ENCODE measurements at places on chromosomes 13 and 19.

DNA sequence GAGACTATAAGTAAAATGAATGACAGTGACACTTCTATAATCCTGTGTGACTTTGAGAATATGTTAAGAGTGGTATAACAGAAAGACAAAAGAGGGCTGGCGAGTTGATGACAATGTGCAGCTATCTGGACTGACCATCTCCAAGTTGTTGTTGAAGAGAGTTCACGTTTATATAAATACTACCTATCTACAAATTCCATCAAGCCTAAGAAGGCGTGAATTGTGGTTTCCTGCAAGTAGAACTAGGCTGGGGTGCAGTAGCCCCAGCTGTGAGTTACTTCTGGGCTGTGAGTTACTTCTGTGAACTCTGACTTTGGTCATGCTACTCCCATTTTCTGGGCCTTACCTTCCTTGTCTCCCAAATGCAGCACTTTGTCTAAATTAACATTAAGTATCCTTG, 561.0 kb downstream of the TBC1D4 start:
- DNase-seq, result no peak

GRCh38 chr13:110638257-110638656, 22.9 kb downstream of the NAXD start:
- DNase-seq, result no peak

DNA sequence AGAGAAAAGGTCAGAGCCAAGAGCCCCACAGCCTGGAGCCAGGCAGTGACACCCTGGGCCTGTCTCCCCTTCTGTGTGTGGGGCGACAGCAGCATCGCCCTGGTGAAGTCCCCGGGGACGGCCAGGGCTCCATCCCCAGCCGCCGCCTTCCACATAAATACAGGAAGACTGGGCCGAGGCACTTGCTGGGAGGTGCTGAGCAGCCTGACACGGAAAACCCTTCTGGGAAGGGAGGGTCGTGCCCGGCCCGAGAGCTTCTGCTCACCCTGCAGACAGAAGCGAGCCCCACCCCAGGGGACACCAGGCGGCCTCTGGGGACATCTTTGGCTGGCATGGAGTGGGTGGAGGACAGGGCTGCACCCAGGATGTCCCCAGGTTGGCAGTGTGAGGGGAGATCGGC, 5.1 kb downstream of the FGF22 start:
- DNase-seq, result no peak

GRCh38 chr13:28582892-28583240, 76.1 kb upstream of the POMP start:
- no peak for DNase-seq

DNA sequence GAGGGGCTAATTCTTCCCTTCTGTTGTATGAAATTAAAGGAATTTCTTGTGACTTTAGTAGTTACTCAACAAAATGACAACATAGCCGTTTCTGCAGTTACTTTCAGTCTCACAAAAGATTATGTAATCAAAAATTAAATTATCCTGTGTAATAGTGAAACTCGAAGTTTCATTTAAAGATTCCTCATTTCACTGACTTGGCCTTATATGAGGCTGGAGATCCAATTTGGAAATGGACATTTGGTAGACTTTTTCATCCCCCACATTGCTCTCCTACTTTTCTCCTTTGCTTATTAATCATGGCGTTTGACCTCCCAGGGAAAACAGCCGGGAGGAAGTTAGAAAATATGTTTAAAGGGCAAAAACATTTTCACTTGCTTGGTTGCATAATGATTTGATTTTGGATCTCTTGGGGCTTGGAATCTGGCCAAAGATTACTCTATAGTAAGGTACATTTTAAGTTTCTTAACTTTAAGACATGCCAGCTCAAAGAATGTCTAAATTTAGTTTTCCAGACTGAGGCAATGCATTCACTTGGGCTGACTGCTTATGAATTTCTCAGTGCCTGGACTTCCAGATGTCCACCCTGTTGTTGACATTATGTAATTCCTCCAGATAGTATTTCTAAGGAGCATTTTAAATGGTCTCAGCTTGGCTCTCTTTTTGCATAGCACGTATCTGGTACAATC, 1364.9 kb upstream of the MIR17HG start:
- DNase-seq, result no peak

- DNase-seq, result no peak
Measured at GRCh38 chr13:97072297-97072696, 78.0 kb upstream of the OXGR1 start.

- no peak for DNase-seq
Measured at GRCh38 chr19:5644037-5644436, 21.2 kb downstream of the SAFB start.

- DNase-seq, result no peak
Measured at GRCh38 chr13:34164582-34164981, 346.6 kb downstream of the RFC3 start.

GRCh38 chr13:31919971-31920726, 111.4 kb upstream of the FRY start:
- no peak for DNase-seq

DNA sequence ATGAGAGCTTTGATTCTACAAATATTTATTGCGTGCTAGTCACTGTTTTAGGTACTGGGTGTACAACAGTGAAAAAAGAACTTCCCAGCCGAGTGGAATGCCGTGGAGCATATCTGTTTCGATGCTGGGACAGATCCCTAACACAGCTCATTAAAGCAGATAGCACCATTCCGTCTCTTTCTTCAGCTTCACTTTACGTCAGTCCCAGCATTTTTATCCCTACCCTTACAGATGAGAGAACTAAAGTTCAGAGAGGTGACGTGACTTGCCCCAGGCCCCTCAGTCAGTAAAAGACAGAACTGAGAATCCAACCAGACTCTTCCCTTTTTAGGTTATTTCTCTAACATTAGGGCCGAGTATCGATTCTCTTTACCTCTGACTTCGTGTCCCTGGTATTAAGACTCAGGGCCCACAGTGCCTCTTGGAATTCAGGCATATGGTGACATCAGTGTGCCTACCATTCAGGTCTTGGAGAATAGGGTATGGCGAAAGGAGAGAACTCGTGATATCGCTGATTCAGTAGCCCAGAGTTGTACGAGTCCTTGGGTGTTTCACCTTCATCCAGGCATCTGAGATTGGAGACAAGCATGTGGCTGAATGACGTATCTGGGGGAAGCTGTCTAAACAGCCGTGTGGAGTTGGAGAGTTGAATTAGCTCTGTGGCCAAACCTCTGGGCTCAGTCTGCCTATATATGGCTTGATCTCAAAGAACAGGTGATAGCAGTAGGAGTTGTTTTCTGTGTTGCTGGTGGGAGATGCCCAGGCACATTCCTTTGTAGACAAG, 27.1 kb downstream of the ACTN4 start:
- DNase-seq, result no peak

GRCh38 chr19:47573071-47574026, at the start of gene ZNF541:
Gene ZNF541, minus strand, starts transcription at chr19:47573148. Its CDS starts 17,292 bp downstream, at chr19:47555856.
- DNase-seq, result peak; percentile 62

- DNase-seq, result no peak
Measured at GRCh38 chr13:22644941-22645340, 535.8 kb upstream of the SGCG start.

DNA sequence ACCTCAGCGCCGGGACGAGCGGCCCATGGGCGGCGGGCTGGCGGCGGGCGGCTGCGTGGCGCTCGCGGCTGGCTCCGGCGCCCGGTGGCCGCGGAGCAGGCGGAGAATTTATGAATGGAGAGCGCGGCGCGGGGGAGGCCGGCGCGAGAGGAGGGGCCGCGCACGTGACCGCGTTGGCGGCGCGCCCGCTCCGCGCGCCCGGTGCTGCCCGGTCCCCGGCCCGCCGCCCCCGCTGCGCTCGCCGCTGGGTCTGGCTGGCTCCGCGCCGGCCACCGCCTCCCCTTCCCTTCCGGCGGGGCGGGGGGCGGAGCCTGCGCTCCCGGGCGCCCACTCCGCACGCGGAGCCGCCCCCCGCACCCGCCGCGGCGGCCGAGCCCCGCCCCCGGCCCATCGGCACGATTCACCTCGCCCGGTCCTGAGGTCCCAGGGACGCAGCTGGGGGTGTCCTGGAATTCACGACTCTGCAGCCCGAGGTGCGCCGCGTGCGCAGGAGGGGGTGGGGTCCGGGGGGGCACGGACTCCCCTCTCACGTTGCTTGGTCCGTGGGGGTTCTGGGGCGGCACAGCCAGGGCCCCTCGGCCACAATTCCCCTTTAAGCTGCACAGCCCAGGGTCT, at the start of gene CBARP:
Gene CBARP (minus strand): TSS at position 252 of the 615 bp plus-strand sequence. CDS start 1,905 bp downstream, outside the sequence.
- DNase-seq, result no peak

GRCh38 chr19:46423188-46423587, 5.5 kb downstream of the PNMA8C start:
- DNase-seq, result no peak

GRCh38 chr13:47459512-47459911, 541.6 kb downstream of the SUCLA2 start:
- no peak for DNase-seq

DNA sequence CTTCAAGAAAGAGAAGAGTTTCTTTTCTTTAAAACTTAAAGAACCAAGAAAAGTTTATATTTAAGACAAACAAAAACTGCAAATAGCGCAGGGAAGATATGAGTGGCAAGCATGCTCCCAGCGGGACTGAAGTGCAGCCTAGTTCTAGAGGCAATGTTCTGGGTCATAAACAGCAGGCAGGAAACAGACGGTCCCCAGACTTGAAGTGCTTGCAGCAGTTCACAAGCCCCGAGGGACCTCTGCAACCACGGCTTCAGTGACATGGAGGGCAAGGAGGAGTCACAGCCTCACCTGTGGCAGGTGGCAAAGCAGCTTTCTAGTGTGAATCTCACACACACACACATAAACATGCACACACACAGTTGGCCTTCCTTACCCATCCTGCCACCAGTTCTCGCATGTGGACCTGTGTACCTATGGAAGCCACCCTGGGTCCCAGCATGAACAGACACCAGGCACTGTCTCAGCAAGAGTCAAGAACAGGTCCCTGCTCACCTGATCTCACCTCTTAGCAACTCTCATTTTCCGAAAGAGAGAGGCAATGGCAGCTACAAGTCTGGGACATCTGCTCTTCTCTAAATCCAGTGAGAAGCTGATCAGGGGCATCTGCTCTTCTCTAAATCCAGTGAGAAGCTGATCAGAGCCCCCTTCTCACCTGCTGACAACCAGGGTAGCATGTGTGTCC, 162.0 kb downstream of the EFNB2 start:
- no peak for DNase-seq

DNA sequence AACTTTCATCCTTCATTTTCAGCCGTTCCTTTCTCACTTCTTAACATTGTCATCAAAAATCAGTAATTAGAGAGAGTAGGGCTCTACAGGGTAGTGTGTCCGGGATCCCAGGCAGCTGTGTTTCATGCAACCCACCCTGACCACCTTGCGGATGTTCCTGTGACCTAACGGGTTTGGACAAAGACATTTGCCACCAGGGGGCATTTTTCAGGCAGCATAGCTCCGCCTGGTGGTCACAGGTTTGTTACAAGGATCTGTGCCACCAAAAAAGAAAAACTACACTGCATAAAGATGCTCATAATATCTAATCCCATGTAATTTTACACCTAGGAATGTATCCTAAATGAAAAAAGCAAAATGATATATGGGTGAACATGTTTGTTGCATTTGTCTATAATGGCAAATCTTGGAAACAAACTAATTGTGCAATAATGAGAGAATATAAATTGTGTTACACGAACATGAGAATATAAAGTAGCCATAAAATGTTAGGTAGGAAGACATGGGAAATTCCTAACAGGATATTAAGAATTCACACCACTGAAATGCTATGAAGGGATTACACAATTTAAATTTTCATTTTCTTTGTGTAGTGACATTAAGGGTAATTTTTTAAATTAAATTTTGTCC, 123.0 kb downstream of the SLC7A1 start:
- peak; percentile 15 for DNase-seq

GRCh38 chr19:28905996-28906395, 307.0 kb downstream of the UQCRFS1 start:
- DNase-seq, result no peak

GRCh38 chr13:95505986-95506385, 46.5 kb upstream of the CLDN10 start:
- no peak for DNase-seq

DNA sequence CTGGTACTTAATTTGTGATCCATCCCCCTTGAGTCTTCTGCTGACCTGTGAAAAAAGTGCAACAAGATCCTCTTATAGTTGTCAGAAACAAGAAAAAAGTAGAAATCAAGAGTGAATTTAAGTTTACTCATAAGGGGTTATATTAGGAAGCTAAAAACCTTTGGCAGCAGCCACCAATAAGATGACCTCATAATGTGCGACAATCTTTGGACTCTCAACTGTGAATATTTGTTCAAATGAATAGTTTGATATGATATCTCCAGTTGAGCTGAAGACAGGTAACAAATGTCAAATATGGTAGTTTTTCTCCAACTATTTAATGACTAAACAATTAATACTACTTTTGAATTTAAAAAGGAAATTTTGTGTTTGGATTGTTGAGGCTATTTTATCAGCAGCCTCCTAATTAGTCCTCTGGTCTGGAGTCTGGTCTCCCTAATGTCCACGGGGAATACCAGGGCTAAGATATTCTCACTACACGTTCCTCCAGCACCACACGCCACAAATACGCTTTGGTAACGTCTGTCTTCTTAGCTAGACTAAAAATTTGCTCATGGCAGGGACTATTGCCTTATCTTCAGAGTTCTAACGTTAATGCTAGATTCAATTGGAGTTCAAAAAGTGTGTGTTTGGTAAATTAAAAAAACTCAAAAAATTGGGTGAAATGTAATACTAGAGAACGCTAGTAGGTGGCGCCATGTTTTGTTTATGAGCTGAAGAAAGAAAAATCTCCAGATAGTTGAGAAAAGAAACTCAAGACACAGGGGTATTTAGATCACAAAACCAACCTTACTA, 51.0 kb upstream of the PDX1 start:
- DNase-seq, result no peak

Measured in activated CD4-positive, alpha-beta T cell treated with anti-CD3 and anti-CD28 coated beads for 24 hours (primary cell).